ENCODE measurements at places on chromosomes 4 and X. TPM values are rescaled to one million over a fixed set of nuclear protein-coding genes. Genes with fewer than 3 reads are reported as not detected.

- no peak for DNase-seq
These were observed 24.4 kb downstream of the LRRC66 start for GRCh38 chr4:51995647-51996220.

- peak; percentile 66 for DNase-seq
These were observed 77.8 kb downstream of the CD38 start for GRCh38 chr4:15855804-15856475.

DNA sequence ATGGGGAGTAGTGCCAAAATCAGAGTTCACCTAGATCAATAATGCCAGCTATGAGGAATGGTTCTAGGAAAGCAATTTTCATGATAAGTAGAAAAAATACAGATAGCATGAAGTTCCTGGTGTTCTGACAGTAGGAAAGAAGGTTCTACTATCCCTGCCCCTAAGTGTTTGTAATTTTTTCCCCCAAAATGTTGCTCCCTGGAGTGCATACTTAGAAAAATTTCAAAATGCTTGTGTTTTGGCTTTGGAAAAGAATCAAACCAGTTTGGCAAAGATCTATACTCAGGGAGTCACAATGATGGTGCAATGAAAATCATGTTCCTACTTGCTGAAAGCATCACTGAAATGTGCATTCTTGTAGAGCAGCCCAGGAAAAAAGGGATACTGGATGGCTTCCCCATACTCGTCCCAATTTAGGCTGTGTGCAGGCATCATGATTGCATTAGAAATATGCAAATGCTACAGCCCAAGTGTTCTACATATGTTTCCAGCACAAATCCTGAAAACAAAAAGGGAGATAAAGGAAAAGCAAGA lies 74.7 kb downstream of the LPAR4 start:
- no peak for DNase-seq

- DNase-seq, result no peak
These were observed 264.9 kb upstream of the MAGEB18 start for GRCh38 chrX:25873196-25873595.

DNA sequence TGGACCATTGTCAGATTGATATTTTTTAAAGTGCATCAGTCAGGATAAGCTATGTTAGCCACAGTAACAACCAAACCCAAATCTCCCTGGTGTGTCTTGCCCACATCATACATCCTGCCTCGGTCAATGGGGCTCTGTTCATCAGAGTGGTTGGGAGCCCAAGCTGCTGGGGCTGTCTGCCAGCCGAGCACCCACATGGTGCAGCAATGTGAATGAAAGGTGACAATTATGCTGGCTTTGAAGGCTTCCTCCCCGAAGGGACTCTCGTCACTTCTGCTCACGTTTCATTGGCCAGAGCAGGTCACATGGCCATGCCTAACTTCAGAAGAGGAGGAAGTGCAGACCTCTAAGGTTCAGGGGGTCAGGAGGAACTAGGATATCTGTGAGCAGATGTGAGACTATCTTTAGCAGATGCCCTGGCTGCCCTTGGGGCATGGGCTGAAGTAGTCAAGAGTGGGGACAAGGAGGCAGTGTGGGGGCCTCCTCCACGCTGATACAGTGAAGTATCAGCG lies 1.3 kb upstream of the JAKMIP1 start:
- no peak for DNase-seq

CLCN4 gene
- total RNA-seq, result 29.7 TPM
